ENCODE measurements at places on chromosomes 4 and X. TPM values are rescaled to one million over a fixed set of nuclear protein-coding genes. Genes with fewer than 3 reads are reported as not detected.

- no peak for DNase-seq
Measured at GRCh38 chr4:113012122-113012725, 37.2 kb upstream of the ANK2 start.

DNA sequence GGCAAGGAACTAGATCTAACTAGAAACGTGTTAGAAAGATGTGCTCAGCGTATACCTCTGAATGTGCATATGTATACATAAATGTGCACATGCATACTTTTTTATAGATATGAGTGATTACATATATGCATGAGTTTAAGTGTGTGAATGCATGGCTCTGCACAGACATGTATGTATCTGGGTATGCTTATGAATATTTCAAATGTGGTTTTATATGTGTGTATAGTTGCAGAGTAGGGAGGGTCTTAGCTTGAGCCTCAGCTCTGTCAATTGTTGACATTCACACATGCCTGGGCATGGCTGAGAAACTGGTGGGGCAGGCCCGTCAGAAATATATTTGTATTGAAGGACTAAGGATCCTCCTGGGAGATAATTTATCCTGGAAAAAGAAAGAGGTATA lies 31.1 kb downstream of the RAP2C start:
- no peak for DNase-seq

GRCh38 chr4:183826461-183826860 lies 78.6 kb upstream of the STOX2 start:
- DNase-seq = no peak

DNA sequence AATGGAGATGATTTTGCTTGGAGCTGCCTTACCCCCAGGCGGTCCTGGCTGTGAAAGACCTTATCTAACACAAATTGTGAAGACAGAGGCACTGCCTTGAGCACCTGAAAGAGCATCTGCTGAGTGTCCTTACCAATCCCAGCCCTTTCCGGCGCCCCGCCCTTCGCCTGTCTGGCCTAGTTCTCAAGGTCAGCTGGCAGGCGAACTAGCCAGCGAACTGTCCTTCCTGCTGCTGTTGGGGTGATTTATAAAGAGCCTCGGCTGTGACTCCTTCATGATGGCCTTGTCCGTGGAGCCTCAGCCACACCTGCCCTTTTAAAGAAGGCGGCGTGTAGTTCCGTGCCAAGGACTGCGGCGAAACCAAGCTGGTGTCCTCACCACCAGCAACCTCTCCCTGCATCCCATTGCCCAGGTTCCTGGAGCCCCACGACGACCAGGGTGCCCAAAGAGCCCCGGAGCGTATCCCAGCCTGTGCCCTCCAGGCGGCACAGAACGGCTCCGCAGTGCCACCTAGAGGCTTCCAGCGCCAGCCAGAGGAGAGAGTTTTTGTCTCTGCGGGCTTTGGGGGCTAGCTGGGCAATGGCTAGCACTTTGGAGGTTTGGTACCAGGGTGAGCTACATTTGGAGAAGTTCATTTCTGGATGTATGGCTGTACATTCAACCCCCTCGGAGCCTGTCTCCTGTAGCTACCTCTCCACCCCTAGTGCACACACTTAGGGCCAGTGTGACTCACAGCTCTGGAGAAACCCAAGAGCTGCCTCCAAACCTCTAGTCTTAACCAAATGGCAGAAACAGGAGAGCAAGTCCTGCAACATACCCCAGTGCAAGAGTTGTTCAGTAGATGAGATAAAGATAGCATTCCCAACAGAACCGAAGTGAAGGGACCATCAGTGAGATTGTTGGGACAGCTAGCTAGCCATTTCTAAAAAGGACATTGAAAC lies 36.8 kb upstream of the VMA21 start:
- no peak for DNase-seq

DNA sequence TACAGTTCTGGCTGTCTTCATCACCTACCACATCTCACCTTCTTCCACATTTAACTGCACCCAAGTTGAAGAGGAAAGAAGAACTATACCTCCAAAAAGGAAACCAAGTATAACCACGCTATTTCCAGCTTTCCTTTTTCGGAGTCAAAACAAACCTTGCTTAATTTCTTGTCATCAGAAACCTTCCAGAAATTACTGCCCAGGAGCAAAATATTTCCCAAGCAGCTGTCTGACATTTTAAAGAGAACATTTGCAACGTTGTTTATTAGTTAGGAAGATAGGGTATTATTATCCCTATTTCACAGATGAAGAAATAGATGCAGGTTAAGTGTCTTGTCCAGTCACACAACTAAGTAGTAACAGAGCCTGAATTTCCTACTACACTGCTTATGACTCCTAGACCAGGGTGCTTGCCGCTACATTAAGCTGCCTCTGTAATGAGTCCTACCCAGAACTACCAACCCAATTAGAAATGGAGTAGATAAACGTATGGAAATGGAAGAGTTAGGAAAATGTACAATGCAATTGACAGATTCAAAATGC lies 2.2 kb upstream of the ACSL4 start:
- no peak for DNase-seq

DNA sequence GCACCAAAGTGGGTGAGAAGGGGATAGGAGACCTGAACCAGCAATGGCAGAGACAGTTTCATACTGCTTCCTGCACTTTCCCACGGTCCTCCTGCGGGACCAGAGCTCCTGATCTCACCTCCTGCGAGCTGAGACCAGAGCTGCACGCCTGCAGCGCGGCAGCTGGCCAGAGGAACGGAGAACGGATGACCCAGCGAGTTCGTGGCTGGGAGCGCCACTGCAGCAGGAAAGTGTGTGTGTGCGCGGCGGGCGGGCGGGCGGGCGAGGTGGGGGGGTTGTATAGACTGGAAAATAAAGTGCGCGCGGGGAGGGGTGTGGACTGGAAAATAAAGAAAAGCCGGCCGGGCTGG lies 16.5 kb downstream of the MCF2 start:
- DNase-seq = no peak

DNA sequence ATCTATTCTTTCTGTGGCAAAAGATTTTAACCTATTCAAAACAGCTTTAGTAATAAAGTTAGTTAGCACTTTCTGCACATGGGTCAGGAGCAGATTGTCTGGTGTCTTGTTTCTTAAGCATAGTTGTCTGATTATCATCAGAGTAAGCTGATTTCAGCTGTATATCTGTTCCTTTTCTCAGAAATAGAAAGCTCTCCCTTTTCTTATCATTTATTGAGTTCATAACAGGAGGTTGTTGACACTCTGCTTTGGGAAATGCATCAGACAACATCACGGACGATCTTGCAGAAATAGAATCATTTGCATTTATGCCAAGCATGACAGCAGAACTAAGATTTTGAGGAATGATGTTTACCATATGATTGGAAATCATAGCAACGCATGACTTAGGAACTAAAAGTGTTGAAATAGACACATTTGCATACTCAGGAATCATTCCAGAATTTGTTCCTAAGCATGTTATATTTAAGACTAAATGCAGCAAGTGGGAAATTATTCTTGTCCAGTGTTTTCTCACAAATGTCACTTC lies 66.7 kb downstream of the RBMX2 start:
- no peak for DNase-seq

DNA sequence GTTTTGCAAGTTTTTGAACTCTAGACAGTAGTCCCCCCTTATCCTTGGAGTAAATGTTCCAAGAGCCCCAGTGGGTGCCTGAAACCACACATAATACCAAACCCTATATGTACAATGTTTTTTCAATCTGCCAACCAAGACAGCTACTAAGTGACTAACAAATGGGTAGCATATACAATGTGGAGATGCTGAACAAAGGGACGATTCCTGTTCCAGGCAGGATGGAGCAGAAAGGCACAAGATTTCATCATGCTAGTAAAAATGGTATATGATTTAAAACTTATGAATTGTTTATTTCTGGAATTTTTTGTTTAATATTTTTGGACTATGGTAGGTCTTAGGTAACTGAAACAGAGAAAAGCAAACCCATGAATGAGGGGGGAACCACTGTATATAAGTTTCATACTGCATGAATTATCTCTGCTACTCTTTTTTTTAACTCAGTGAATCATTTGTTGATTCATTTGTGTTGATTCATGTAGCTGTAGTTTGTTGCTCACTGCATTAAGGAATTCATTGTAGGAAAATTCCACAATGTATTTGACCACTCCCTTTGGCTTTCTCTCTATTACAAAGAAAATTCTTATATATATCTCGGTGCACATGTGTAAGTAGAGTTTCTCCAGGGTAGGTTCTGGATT lies 21.9 kb upstream of the ANXA3 start:
- DNase-seq = no peak

GRCh38 chr4:82437285-82438005 lies 7.1 kb downstream of the ENOPH1 start:
- DNase-seq = no peak

Gene UGT2B10
- not detected for polyA plus RNA-seq

DNA sequence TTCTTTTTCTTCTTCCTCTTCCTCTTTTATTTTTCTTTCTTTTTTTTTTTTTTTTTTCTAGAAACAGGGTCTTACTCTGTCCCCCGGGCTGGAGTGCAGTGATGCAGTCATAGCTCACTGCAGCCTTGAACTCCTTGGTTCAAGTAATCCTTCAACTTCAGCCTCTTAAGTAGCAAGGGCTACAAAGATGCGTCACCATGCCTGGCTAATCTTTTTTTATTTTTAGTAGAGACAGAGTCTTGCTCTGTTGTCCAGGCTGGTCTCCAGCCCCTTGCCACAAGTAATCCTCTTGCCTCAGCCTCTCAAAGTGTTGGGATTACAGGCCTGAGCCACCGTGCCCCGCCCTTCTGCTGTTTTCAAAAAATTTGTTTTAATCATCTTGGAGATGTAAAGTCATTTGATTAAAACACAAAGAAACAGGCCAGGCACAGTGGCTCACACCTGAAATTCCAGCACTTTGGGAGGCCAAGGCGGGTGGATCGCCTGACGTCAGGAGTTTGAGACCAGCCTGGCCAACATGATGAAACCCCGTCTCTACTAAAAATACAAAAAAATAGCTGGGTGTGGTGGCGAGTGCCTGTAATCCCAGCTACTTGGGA lies 28.1 kb downstream of the SYNPO2 start:
- DNase-seq = no peak

DNA sequence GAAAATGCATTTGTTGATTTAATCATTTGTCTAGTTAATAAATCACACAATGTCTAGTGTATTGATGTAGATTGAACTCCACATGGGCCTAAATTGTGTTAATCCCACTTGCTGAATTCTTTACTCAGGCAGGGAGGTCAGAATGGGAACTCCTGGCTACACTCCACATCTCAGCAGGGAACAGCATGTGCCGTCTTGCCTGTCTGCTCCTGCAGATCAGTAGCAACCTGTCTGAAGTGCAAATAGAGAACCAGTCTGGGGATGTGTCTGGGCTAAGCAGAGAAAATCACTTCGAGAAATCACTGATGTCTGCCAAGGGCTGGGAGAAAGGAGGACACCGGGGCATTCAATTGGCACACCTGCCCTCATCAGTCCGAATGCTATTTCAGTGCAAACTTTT lies 16.5 kb upstream of the MXRA5 start:
- DNase-seq = no peak

Gene PPP1R2C
- polyA plus RNA-seq = not detected

GRCh38 chrX:145464650-145465049 lies 217.3 kb downstream of the SPANXN1 start:
- DNase-seq = no peak

- DNase-seq = peak; percentile 65
Measured at GRCh38 chrX:130079824-130080406, 30.4 kb downstream of the ELF4 start.

- DNase-seq = peak; percentile 15
Measured at GRCh38 chr4:104906276-104906675, 240.4 kb upstream of the TET2 start.

- no peak for DNase-seq
Measured at GRCh38 chrX:71619986-71620385, 1.7 kb upstream of the CXCR3 start.

Gene PNMA5
- 0.51 TPM for polyA plus RNA-seq

Gene CXCL11
- 0.38 TPM for polyA plus RNA-seq

Gene KLB
- 0.18 TPM for polyA plus RNA-seq

Gene GJB1
- 53.5 TPM for polyA plus RNA-seq

- no peak for DNase-seq
Measured at GRCh38 chr4:5905714-5906113, 12.8 kb upstream of the CRMP1 start.

GRCh38 chrX:22060415-22061280 lies 28.5 kb downstream of the PHEX start:
- no peak for DNase-seq

Gene GALNT7
- polyA plus RNA-seq = 37.9 TPM

Gene MUC7
- polyA plus RNA-seq = not detected

- DNase-seq = peak; percentile 35
Measured at GRCh38 chr4:184473499-184474262, 669 bp downstream of the IRF2 start.

- no peak for DNase-seq
Measured at GRCh38 chrX:154739952-154740465, 10.9 kb downstream of the GAB3 start.

GRCh38 chr4:1576961-1577821 lies 106.9 kb downstream of the FAM53A start:
- DNase-seq = no peak

GRCh38 chrX:41352329-41352838 lies 18.4 kb downstream of the DDX3X start:
- DNase-seq = no peak

- no peak for DNase-seq
Measured at GRCh38 chr4:29131304-29131703, 1588.9 kb upstream of the PCDH7 start.

DNA sequence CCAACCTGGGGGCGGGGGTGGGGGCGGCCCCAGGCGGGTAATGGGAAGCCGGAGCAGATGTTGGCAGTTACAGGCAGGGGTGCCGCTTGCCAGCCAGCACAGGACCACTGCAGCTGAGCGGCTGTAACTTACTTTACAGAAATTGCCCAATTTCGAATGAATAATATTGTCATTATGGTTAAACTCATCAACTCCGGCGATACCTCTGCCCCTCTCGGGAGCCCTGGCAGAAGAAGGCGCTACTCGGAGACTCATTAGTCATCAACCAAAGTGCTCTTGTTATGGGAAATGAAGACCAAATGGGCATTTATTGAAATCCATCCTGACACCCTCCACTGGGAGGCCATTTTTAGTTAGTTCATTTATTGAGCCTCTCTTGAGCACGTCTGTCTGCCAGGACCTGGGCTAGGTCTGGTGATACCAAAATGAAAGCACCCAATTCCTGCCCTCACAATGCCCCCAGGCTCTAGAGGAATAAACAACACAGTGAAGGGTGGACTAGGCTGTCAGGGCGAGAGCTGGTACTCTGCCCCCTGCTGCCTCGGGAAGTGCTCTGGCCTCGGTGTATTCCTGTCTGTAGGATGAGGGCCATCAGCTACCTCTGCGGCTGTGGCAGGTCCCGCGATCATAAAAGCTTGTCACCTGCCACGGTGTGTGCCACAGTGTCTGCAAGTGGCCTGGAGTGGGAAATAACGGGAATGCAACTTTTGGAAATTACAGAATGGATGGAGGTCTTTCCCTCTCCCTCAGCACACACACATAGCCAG lies 159.1 kb upstream of the PSAPL1 start:
- no peak for DNase-seq

DNA sequence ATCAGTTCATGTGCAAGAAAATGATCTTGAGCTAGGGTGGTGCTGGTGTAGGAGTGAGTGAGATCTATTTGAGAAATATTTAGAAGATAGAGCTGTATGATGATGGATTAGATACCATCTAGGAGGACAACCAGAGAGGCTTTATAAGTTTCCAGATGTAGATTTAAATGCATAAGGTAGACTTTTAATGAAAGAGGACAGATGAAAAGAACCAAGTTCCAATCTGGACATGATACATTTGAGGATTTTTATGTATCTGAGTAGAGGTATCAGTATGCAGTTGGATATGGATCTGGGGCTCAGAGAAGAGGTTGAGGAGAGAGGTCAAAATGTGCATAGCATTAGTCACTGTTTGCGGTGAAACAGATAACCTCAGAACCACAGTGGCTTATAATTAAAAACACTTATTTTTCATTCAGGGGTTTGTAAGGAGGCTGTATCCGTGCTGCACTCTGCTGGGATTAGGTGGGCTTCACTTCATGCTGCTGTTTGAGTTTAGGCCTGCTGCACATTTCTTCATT lies 348.7 kb downstream of the BMPR1B start:
- no peak for DNase-seq

Gene TBC1D8B
- polyA plus RNA-seq = 5.9 TPM
